Stimulated activated CD4-positive, alpha-beta T cell treated with anti-CD3 and anti-CD28 coated beads, Interleukin-12 subunit alpha, Interleukin-12 subunit beta, amount 100 ng/mL, for 24 hours (primary cell): ENCODE measurements at places on chromosomes 3 and 15.

DNA sequence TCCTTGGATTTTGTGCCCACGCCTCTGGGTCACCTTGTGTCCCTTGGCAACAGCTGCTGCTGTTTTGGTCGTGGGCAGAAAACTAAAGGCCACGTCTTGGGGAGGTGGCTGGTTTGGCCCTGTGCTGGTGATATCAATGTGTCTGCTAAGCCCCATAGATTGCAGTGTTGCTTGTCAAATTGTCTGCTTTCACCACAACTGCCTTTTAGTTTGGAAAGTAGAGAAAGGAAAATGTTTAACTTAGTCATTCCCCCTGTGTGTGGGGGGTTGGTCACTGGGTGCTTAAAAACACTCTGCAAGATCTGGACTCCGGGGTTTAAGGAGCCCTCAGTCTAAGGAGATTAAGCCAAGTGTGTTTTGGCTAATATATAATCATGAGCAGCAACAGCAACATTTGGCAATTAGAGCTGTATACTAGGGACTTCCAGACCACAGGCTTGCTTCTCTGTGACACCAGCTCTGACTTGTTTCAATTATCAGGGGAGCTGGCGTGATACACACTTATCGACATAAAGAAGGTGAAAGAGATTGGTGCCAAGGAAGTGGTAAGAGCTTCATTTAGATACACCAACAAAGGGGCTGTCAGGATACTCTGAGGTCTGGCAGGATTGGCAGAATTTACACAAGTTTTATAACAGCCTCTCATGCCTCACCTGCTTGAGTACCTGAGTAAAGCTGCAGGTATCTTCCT lies 3.5 kb downstream of the SMAD3 start:
- no peak for DNase-seq

DNA sequence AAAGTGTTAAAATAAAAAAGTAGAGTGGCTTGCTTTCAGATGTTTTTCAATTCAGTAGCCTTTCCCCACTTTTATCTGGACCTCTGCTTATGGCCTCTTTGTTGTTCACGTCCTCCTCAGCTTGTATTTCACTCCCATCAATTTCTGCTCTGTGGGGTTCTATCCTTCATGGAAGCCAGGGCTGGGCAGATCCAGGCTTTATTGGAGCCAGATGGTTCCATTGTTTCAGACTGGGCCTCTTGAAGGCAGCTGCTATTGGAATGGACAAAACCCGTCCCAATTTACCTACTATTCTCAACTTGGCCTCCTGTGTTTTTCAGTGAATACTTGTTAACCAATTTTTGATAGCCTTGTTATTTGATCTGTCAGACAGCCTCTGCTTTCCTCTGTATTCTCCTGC lies 10.9 kb upstream of the AADACL2 start:
- no peak for DNase-seq

GRCh38 chr3:31572236-31573004 lies 39.7 kb downstream of the STT3B start:
- DNase-seq, result no peak

DNA sequence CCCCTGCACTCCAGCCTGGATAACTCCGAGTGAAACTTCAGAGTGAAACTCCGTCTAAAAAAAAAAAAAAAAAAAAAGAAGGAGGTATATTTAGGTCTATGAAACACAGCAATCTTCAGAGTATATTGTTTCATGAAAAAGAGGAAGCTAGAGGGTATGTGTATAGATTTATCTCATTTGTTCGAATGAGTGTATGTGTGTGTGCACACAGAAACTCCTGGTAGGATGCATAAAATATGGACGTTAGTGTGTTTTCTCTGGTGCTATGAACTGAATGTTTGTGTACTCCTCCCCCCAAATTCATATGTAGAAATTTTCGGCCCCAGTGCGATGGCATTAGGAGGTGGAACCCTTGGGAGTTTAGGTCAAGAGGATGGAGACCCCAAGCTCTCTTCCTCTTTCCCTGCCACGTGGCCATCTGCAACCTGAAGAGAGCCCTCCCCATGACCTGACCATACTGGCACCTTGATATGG lies 98.6 kb upstream of the KLF13 start:
- DNase-seq, result no peak

GRCh38 chr15:72916897-72917296 lies 133.3 kb upstream of the ADPGK start:
- no peak for DNase-seq

DNA sequence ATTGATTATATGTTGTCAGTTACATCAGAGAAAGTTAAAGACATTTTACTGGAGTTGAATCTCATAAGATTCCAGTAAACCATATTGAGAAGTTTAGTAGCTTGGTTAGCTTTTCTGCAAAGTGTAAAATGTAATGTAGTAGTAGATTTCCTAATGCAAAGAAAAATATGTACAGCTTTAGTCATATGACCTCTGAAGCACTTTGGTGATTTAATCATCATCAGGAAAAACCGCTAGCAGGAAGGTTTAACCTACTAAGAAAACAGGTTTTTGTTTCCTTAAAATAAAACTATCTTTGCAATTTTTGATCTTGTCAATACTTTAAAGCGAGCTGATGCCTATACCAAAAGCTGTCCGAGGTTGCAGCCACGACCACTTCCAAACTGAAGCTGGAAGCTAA lies 364.6 kb upstream of the ZNF385D start:
- DNase-seq, result no peak
